Astrocyte of the cerebellum (primary cell): ENCODE measurements at places on chromosomes 12 and 14.
A peak's percentile ranks its signal among the peaks of the same experiment; 100 is the strongest.

GRCh38 chr12:125249066-125249824 is 184.0 kb downstream of the AACS start:
- no peak for DNase-seq

DNA sequence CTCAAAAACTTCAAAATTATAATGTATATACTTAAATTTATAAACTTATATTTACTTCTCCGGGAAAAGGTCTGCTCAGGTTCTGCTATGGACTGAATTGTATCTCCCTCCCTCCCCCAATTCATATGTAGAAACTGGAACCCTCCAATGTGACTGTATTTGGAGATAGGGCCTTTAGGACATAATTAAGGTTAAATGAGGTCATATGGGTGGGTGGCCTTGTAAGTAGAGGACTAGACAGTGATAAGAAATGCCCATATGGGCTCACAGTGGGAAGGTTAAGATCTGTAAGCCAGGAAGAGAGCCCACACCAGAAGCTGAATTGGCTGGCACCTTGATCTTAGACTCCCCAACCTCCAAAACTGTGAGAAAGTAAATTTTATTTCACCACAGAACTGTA is 84.5 kb downstream of the TAOK3 start:
- no peak for DNase-seq

DNA sequence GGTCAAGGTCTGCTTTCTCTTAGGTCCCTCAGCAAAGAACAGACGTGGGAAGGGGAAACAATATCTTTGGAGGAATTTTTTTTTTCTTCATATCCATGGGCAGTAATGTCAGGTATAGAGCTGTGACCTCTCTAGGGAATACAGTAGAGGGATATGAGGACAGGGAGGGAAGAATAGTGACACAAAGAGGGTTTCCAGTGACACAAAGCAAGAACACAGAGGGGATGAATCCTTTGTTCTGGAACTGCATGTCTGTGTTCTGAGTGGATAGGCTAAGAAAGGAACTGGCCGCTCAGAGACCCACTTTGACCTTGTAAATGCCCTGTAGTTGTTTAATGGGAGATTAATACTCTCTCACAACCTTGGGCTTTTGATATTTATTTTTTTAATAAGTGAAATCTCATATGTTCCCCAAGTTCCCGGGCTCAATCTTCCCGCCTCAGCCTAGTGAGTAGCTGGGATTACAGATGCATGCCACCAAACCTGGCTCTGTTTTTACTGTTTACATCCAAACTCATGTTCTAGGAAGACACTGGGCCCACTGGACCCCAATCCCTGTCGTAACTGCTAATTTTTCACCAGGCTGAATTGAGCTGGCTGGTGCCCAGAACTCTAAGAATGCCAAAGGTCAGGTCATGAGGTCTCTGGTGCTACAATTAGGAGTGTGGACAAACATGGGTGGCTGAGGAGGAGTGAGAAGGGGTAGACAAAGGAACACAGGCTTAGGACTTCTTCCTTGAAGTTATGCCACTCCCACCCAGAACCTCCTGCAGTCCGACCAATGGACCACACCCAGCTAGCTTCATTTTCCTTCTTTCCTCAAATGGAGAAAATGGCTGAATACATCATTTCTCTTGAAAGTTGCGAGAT is 9.1 kb upstream of the PLEKHH1 start:
- DNase-seq = no peak

DNA sequence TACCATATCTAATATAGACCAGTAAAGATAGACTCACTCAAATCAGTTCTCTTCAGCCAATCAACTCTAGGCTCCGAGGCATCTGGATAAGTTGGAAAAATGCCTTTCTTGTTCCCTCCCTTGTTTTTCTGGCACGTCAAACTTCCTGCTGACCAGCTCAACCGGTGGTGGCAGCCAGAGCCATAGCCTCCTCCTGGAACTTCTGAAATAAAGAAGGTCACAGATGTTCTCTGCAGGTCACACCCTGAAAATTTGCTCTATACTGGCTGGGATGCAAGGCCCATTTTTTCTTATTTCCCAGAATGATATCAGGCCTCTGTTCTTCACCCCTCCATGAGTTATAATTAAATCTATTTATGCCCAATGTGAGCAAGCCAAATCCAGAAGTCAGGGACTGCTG is 81.9 kb downstream of the BMP4 start:
- DNase-seq = no peak

- DNase-seq = no peak
Measured at GRCh38 chr14:100187247-100187833, 27.9 kb upstream of the DEGS2 start.

- peak; percentile 95 for DNase-seq
Measured at GRCh38 chr14:72643317-72643801, 250.5 kb downstream of the DPF3 start.

DNA sequence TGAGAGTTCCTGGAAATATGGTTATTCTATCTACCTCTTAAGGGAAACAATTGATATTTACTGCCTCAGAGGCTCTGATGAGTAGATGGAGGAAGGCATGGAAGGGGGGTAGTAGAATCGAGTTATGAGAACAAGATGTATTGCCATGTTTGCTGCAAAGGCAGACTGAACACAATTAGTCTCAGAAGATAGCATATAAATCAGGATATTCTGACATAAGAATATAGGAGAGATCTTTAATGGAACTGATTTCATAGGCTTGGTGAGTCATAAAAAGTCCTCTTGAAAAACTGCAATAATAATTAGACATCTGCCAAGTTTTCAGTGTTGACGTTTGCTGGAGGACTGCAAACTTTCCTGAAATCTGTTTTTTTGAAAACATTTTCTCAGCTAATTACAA is 636.1 kb downstream of the TMTC2 start:
- DNase-seq = no peak

- no peak for DNase-seq
Measured at GRCh38 chr12:1174659-1175058, 183.6 kb downstream of the ERC1 start.

DNA sequence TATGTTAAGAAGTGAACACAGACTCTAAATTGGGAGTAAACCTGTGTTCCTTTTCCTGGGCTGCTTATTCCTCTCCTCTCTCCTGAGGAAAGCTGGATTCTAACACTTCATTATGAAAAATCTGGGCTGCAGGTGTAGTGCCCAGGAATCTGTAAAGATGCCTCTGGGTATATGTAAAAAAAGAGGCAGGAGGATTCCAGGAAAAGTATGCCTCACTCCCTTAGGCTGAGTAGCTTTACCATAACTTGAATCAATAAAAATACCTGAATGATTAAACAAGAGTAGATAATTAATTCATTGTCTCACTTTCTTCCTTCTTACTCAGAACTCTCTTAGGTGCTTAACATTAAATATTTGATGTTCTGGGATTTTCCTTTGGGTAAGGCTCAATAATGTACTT is 185.1 kb downstream of the GRIP1 start:
- DNase-seq = no peak

- DNase-seq = no peak
Measured at GRCh38 chr12:130496516-130497120, 158.9 kb downstream of the PIWIL1 start.

DNA sequence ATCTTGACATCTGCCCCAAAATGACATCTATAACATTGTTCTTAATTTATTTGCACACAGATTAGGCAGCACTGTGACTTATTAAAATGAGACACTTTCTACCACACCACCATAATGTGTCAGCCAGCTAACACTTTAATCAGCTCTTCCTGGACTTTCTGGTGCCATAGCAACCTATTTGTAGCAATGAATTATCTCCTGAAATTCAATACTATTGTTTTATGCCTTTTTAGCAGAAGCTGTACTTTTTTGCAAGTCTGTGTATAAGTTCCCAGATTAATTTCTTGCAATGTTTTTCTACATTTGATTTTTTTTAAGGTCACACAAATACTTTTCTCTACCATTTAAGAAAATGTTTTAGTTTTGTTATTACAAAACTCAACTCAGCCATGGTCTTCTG is 72.8 kb upstream of the SAV1 start:
- DNase-seq = no peak

- DNase-seq = peak; percentile 52
Measured at GRCh38 chr14:29528889-29529288, 398.8 kb downstream of the PRKD1 start.

DNA sequence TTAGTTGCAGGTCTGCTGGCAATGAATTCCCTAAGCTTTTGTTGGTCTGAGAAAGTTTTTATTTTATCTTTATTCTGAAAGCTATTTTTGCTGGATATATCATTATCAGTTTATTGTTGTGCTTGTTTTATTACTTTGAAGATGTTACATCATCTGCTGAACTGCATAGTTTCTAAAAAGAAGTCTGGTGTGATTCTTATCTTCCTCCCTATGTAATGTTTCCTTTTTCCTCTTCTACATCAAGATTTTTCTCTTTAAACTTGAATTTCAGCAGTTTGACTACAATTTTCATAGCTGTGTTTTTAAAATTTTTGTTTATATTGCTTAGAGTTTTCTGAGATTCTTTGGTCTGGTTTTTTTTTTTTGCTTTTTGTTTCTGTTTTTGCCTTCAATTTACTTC is 137.1 kb upstream of the PMCH start:
- DNase-seq = no peak

DNA sequence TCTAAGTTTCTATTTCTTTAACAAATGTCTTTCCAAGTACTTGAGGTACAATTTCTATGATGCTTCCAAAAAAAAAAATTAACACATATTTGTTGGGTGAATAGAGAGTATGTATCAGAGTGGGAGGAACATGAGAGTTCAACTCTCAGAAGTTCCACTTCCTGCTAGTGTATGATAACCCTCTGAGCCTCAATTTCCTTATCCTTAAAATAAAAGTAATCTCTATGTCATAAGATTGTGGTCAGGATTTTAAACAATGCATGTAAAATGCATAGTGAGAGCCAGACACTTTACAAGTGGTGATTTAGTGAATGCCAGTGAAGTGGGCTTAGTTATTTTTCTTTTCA is 270.3 kb upstream of the AMIGO2 start:
- no peak for DNase-seq

- no peak for DNase-seq
Measured at GRCh38 chr14:93301821-93302447, 30.9 kb downstream of the BTBD7 start.

GRCh38 chr14:75123991-75124390 is 2.9 kb downstream of the NEK9 start:
- DNase-seq = peak; percentile 60
